ENCODE measurements at places on chromosomes 13 and 19. TPM values are rescaled to one million over a fixed set of nuclear protein-coding genes. Genes with fewer than 3 reads are reported as not detected.

MYO1F gene
- 0.47 TPM for total RNA-seq

ZNF99 gene
- total RNA-seq, result not detected

CBLC gene
- 0.09 TPM for total RNA-seq

KCNC3 gene
- total RNA-seq, result not detected

BRME1 gene
- total RNA-seq, result not detected

HNRNPA1L2 gene
- 3.3 TPM for total RNA-seq

AMH gene
- total RNA-seq, result 0.16 TPM

KLK11 gene
- total RNA-seq, result 0.17 TPM

MRI1 gene
- total RNA-seq, result 23.6 TPM

ZFP30 gene
- 10.9 TPM for total RNA-seq
